ENCODE measurements at places on chromosomes 3 and 15.
A peak's percentile ranks its signal among the peaks of the same experiment; 100 is the strongest.

DNA sequence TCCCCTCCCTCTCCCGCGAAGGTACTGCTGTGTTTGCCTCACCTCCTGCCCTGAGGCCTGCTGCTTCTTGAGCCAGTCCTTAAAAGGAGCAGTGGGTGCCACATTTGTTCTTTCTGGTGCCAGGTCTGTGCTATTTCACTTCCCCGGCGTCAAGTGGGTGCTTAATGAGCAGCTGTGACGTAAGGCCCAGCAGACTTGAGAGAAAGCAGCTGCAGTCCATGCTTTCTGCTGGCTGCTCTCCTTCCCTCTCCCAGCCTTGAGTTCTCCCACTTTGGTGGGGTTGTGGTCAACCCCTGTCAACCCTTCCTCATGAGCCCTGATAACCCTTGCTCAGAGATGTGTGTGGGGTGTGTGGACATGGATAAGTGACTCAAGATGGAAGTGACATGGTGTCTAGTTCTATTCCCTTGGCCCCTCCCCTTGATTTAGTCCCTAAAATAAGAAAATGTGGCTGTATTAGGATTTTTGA, 6.9 kb downstream of the INAFM2 start:
- DNase-seq: peak; percentile 48

GRCh38 chr3:3666664-3667063, 132.6 kb upstream of the LRRN1 start:
- no peak for DNase-seq

GRCh38 chr15:39333393-39333792, 247.5 kb upstream of the THBS1 start:
- no peak for DNase-seq

GRCh38 chr15:100234158-100235029, 107.4 kb downstream of the ADAMTS17 start:
- DNase-seq: no peak

GRCh38 chr3:191307341-191307740, 21.9 kb upstream of the CCDC50 start:
- DNase-seq: no peak

DNA sequence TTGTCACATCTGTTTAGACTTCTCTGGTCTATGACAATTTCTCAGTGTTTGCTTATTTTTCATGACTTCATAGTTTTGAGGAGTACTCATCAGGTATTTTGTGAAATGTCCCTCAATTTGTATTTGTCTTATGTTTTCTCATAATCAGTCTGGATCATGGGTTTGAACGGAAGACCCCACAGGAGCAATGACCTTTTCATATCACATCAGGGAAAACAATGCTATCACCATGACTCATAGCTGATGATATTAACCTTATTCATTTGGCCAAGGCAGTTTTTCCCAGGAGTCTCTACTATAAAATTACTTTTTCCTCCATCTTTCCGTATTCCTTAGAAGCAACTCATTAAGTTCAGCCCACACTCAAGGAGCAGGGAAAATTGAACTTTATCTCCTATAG, 32.7 kb downstream of the AADACL2 start:
- DNase-seq: no peak

DNA sequence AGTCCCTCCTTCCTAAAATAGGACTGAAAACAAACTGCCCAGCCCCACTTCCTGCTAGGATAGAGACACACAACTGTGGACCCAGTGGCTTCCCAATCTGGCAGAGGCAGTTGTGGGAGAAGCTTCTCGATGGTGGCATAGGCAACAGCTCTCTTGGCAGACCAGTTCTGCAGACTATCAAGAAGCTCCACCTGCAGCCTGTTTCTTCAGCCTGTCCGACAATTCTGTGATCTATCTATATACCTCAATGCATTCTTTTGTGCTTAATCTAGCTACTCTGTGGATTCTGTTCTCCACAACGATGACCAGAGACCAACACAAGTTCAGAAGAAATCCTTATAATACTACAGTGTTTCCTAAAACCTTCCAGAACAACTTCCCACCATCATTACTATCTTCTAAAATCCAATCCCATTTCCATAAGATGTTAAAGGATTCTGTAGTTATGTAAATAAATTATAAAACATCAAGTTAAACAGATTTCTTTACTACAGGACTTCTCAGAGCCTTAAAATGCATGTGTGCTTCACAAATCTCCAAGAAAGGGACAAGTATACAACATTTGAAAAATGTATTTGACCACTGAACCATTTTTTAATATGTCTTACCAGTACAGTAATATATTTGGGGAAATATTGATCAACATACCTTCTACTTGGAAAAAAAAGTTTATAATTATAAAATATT, 57.7 kb downstream of the IGF2BP2 start:
- DNase-seq: peak; percentile 25

DNA sequence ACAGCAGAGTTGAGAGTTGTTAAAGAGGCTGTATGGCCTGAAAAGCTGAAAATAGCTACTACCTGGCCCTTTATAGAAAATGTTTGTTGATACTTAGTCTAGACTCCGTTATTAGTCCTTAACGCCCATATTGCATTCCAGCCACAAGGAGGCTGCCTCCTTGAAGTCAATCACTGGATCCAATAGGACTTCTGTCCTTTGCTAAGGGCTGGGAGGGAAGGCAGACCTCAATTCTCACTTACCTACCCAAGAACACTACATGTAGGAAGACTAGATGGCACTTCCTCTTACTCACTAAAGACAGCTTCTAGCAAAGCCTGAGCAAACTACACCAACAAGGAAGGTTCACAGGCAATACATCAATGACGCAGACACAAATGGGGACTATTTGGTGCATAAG, 139.5 kb upstream of the HACD2 start:
- DNase-seq: no peak

DNA sequence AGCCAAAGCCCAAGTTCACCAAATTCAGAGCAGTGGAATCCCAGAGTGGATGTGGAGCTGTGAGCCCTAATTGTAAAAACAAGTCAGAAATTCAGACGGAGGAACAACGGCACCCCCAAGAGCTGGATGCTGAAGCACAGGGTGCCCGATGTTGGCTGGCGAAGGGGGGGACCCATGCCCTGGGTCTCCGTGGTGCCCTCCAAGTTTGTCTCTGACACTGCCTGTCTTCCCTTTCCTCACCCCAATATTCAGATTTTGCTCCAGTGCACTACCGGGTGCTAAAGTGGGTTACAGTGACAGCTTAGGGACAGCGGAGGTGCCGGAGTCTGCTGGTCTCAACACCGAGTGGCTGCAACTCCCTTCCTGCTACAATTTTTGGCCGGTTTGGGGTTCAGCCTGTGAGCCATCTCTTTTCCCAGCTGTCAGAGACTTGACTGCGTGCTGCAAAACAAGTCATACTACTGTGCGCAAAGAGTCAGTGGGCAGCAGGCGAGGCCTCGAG, 6.6 kb downstream of the GRIP2 start:
- DNase-seq: no peak

DNA sequence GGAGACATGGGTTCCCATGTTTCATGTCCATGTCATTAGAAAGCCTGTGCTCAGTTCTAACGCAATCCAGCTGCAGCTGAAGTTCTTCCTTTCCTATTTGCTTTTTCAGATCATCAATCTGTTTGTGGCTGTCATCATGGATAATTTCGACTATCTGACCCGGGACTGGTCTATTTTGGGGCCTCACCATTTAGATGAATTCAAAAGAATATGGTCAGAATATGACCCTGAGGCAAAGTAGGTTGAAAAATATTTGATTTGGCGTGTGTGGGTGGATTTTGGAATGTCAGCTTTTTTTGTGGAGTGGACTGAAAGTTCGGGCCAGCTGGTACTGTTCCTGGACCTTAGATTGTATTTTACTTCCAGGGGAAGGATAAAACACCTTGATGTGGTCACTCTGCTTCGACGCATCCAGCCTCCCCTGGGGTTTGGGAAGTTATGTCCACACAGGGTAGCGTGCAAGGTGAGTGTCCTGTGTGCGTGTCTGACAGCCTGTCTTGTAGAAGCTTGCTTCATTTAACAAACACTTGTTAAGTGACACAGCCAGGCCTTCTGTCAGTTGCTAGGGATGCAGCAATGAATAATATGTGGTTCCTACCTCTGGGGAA, 69.6 kb downstream of the CHDH start:
- DNase-seq: no peak

All from mucosa of descending colon (tissue), 3 donors.